G401 (cell line): ENCODE measurements at places on chromosomes 1 and 21. TPM values are rescaled to one million over a fixed set of nuclear protein-coding genes. Genes with fewer than 3 reads are reported as not detected.

Gene PARS2
- total RNA-seq: 10.0 and 17.2 TPM in 2 replicates

DNA sequence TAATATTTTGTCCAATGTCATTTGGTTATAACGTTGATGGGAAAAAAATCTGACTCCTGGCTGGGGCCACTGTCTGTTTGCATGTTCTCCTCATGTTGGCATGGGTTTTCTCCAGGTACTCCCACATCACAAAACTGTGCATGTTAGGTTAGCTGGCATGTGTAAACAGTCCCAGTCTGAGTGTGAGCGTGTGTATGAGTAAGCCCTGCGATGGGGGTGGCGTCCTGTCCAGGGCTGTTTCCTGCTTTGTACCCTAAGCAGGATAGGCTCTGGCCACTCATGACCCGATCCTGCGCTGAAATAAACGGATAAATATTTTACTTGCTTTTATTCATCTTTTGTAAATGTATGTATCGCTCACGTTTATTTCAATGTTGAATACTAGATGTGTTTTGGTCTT is 13.5 kb downstream of the EFCAB14 start:
- DNase-seq: no peak

Gene NPHS2
- not detected in 2 replicates for total RNA-seq

DNA sequence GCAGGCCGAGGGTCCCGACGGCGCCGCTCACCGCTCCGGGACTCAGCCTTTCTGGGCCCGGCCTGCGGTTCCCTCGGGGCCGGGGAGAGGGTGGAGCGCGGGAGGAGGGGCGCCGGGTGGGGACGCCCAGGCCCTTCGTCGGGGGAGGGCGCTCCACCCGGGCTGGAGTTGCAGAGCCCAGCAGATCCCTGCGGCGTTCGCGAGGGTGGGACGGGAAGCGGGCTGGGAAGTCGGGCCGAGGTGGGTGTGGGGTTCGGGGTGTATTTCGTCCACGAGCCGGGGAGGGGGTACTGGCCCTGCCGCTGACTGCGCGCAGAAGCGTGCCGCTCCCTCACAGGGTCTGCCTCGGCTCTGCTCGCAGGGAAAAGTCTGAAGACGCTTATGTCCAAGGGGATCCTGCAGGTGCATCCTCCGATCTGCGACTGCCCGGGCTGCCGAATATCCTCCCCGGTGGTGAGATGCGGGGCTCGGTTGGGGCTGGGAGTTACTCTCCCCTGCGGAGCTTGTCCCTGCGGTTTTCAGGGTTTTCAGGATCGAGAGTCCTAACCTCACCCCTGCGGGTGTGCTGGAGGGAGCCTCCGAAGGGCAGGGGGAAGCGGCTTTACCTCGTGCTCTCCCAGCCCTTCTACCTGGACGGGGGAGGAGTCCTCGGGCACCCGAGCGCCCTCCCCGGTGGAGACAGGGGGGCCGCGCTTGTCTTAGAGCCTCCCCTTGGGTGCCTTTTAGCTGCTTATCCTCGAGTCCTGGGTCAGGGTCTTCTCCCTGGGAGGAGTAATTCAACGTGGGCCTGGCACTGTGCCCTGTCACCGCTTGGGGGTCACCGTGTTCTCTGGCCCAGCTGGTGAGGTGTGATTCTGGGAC is 2.1 kb downstream of the SAMD11 start:
- DNase-seq: no peak
